RPMI8226 (cell line): ENCODE measurements at places on chromosomes 6 and 20.

DNA sequence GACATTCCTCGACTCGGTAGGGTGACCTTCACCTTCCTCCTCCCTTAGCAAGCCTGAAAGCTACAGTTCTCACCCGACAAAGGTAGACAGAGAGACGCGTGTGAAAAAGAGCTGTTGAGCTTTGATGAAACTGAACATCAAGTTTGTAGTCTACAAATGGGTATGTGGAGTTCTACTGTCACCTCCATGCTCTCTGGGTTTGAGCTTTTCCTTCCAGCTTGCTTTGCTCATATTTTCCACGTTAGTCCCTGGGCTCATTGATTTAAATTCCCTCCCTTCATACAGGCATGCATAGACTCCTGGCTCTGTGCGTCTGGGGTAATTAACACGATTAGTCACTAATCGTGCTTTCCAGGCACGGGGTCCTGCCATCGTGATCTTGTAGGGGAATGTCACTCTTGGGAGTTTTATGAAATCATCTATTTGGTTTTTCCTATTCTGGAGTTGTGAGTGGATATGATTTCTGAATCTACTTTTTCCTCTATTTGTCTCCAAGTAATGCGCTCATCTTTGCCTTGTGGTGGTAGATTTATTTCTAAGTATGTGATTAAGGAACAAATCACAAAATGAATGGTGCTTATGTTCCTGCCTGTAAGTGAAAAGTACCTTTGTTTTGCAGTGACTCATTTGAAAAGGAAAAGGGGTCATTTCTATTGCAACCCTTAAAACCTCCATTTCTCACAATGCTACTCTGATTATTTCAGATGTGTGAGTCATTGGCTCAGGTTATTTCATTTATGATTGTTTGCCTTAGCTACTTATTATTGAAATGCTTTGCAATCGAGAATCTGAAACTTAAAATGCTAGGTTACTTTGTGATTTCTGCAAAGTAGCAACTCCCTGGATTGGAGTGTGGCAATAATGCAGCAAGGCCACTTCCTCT lies 154.6 kb downstream of the ZDHHC14 start:
- DNase-seq: peak; percentile 37

GRCh38 chr6:96997788-96998187 lies 73.3 kb downstream of the KLHL32 start:
- no peak for DNase-seq

- peak; percentile 93 for DNase-seq
Observed at GRCh38 chr20:50848341-50848808, 53.5 kb downstream of the BCAS4 start.

- no peak for DNase-seq
Observed at GRCh38 chr6:30565772-30566171, 5.5 kb upstream of the ABCF1 start.

DNA sequence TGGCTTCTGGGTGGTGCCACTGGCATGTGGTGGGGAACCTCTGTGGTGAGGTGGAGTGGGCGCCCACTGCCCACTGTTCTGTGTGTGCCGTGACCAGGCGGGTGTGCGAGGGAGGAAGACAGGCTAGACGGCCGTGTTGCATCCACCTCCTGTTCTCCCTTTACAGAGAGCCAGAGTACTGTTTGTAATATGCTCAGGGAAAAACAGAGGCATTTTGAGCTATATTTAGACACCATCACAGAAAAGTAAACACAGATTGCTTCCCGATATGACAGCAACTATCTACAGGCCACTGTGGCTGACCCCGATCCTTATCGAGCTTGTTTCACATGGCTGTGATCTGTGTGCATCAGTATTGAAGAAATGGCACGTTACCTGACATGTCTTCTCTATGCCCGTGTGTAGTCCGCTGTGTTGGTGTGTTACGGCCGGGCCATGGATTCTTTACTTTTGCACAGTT lies 45.6 kb downstream of the ARID1B start:
- no peak for DNase-seq

- DNase-seq: no peak
Observed at GRCh38 chr20:23005776-23006175, 29.3 kb upstream of the SSTR4 start.

DNA sequence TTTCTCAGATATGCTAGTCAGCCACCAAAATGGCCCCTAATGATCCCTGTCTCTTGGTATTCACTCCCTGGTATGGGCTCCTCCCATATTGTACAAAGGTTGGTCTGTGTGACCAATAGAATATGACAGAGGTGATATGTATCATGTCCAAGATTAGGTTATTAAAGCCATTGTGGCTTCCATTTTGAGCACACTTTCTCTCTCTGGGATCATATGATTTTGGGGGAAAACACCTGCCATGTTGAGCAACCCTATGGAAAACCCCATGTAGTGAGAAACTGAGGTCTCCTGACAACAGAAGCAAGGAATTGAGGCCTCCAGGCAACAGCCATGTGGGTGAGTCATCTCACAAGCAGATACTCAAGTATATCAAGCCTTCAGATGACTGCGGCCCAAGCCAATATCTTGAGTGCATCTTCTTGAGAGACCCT lies 7.1 kb upstream of the ZNF318 start:
- no peak for DNase-seq

DNA sequence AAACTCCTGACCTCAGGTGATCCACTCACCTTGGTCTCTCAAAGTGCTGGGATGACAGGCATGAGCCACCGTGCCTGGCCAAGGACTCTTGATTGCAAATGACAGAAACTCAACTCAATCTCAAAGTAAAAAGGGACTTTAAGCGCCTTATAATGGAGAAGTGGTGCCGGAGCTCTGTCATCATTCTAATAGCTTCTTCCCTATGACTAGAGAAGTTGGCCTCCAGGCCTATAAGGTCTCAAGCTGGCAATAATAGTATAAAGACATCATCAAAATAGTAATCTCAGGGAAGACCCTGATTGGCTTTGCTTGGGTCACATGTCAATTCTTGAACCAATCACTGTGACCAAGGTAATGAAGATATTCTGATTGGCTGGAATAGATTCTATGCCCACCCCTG lies 8.5 kb upstream of the KIAA1755 start:
- no peak for DNase-seq

GRCh38 chr20:36785308-36785707 lies 11.7 kb upstream of the DSN1 start:
- no peak for DNase-seq

GRCh38 chr20:4233520-4233919 lies 218.2 kb upstream of the RNF24 start:
- no peak for DNase-seq

DNA sequence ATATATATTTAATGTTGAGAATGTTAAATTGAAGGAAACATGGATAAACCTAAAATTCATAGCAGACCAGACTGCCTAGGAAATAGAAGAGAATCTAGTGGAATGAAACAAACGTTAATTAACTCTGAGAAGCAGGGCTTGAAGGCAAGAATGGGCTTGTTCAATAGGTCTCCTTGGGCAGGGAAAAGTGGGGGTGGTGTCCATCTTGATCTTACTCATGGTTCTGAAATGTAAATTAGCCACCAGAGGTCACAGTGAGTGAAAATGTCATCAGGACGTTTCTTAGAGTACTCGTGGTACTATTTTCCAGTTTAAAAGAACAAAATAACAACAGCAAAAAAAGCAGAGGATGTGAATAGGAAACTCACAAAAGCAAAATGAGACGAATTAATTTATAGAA lies 66.8 kb upstream of the BTBD3 start:
- DNase-seq: no peak

DNA sequence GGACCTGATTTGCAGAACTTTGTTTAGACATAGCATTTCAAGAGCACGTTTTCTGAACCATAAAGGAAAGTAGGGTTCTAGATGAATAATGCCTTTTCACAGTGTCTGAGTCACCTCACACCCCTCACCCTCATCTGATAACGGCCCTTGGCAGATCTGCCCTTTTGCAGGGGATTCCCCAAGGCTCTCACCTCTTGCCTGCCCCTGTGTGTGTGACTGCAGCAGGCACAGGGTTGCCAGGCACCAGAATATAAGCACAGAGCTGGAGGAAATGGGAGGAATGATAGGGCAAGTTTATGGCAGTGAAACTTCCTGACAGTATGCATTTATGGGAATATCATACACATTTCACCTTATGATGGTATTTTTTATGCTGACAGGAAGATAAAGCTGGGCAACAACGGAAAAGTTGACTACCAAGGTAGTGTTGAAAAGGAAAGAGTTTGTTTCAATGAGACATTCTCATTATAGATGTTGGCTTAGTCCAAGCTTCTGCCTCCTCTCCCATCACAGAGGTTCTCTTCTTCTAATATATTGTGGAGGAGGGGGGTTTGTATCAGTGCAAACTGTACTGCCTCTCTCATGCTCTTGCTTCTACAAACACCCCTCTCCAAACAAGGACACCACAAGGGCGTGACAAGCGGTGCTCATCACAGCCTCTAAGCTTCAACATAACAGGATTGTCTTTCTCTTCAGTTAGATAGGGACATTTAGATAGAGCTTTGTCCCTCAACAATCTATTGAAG lies 101.5 kb upstream of the BACH2 start:
- DNase-seq: no peak

GRCh38 chr20:61354901-61355495 lies 102.9 kb downstream of the CDH4 start:
- DNase-seq: no peak

- peak; percentile 90 for DNase-seq
Observed at GRCh38 chr20:47487175-47487917, 14.3 kb upstream of the NCOA3 start.

- no peak for DNase-seq
Observed at GRCh38 chr20:10826111-10826510, 152.3 kb upstream of the JAG1 start.

- DNase-seq: no peak
Observed at GRCh38 chr6:30861257-30862048, 22.9 kb upstream of the DDR1 start.

DNA sequence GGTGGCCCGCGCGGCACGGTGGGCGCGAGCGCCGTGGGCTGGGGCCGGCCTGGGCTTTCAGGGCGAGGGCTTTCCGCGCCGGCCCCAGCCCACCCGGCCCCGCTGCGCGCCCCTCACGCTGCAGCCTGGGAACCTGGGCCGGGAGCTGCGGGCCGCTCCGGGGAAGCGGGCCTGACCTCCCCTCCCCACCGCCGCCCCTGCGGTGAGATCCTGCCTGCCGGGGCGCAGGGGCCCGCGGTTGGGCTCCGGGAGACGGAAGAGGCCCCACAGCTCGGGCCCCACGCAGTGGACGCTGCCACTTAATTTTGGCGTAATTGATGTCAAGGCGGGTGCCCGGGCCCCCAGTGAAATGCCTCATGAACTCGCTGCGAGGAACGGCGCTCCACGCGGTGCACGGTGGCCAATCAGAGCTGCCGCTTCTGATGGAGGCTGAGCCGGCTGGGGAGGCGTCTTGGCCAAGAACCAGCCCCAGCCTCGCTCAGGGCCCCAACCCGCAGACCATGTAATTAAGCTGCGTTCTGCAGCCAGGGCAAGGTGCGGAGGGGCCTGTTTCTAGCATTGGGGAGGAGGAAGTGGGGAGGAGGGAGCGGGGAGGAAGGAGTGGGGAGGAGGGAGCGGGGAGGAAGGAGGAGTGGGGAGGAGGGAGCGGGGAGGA lies 96.1 kb upstream of the BHLHE23 start:
- peak; percentile 74 for DNase-seq

DNA sequence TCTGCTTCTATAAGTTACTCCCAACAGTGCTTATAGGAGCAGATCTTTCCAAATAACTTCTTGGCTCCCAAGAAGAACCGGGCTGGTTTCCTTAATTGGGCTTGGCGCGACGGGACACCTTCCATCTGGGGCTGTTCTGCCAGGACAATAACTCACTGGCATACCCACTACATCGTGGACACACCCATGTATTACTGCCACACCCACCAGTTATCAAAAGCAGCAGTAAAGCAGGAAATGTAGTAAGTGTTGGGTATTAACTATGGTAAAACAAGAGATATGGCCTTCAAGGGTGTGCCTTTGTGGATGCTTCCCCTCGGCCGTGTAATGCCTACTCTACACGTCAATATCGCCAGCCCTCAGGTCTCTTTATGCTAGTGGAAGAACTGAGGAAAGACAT lies 24.7 kb downstream of the CNKSR3 start:
- no peak for DNase-seq

DNA sequence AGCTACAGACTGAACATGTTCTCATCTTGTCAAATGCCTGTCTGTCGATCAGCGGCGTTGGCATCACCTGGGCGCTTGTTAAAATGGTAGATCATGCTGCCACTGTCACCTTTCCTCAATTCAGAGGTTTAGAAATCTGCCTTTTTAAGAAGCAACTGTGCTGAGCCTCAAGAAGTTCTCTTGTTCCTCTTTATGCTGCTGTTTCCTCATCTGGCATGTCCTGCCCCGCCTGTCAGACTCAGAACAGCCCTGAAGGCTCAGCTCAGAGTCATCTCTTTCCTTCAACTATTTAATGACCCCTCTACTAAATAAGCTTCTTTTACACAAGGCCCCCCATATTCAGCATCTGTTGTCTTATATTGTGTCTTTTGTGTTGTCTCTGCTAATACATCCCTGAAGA lies 368.2 kb downstream of the EPM2A start:
- no peak for DNase-seq

DNA sequence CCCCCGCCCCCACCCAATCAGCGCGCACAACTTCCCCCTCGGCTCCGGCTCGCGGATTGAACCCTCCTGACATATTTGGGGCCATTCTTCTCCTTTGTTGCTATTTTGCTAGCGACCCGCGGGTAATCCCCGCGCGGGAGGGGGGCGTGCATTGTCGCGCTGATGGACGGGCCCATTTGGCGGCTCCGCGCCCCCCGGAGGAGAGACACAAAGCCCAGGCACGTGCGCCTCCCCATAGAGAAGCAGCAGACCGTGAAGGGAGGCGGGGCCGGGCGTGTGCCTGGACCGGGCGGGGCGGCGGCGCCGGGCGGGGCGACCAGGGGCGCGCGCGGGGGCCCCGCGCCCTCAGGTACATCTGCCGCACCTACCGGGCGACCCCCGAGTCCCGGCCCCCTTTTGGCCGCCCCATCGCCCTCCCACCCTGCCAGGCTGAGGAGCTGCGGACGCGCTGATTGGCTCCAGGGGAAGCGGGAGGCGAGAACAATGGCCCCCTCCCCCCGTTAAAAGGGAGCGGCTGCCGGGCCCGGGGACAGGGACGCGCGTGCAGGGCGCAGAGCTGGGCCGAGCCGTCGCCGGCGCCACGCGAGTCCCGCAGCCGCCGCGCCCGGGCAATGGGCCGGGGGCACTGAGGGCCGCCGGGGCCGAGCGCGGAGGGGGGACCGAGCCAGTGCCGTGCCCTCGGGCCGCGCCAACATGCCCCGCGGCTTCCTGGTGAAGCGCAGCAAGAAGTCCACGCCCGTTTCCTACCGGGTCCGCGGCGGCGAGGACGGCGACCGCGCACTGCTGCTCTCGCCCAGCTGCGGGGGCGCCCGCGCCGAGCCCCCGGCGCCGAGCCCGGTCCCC lies at the start of gene INSM1:
Gene INSM1, plus strand, starts transcription at position 530 of the 843 bp plus-strand sequence. Its CDS starts 164 bp downstream, at position 694.
- DNase-seq: no peak

GRCh38 chr20:46767127-46767761 lies 57.8 kb downstream of the SLC2A10 start:
- DNase-seq: peak; percentile 59
